ENCODE measurements at places on chromosomes 6 and 20. TPM values are rescaled to one million over a fixed set of nuclear protein-coding genes. Genes with fewer than 3 reads are reported as not detected.

DNA sequence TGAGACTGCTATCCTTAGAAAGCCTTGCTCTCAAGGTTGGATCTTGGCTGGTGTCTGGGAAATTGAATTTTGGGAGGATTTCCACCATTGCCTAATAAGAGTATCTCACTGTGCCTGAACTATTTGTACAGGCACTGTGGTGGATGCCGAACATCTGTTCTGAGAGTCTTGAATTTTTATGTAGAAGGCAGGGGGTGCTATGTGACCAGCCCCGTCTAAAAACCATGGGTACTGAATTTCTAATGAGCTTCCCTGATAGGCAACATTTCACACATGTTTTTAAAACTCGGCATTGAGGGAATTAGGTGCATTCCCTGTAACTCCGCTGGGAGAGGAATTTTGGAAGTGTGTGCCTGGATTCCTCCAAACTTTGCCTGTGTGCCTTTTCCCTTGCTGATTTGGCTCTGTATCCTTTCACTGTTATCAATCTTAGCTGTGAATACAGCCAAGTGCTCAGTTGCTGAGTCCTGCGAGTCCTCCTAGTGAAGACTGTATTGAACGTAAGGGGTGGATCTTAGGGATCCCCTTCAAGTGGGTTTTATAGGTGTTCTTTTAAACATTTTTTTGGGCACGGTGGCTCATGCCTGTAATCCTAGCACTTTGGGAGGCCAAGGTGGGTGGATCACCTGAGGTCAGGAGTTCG, 27.6 kb upstream of the SCAF8 start:
- no peak for DNase-seq

Gene EDN1
- polyA plus RNA-seq, result 3.2 TPM

Gene DXO
- polyA plus RNA-seq, result 18.2 TPM

DNA sequence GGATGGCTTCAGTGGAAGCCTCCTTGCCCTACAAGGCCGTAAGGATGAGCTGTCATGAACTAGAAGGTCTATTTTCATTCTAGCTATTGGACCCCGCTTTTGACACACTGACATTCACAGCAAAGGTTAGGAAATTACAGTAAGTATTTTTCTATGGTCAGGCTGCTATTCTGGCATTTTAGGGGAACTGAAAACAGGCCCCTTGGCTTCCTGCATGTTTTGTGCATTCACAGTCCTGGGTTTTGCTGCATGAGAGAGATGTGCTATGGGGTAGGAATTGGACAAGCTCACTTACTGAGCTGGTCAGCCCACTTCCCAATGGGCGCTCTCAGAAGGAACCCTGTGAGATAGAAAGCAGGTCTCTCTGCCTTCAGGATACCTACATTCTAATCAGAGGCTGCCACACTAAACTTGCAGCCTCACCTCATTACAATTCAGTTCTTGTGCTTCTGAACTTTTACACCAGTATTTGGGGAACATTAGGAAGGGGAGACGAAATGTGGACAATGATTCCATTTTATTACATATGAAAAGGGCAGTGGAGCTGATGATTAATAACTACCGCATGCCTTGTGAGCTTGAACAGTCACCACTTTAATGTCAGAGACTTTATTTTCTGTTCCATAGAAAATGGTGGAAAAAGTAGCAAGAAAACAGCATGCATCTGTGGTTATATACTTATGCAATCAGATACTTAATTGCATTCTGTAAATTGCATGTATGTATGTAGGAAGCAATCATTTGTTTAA, 86.6 kb upstream of the TAB2 start:
- DNase-seq, result no peak

Gene TSBP1
- polyA plus RNA-seq, result not detected

Measured in BJ (cell line).